ENCODE measurements at places on chromosomes 6 and 20.

- DNase-seq, result no peak
These were observed 165.1 kb downstream of the TINAG start for GRCh38 chr6:54473328-54473727.

GRCh38 chr20:38222231-38222922 lies 38.2 kb downstream of the KIAA1755 start:
- peak; percentile 79 for DNase-seq

- DNase-seq, result no peak
These were observed 18.5 kb upstream of the SLC16A10 start for GRCh38 chr6:111068866-111069234.

DNA sequence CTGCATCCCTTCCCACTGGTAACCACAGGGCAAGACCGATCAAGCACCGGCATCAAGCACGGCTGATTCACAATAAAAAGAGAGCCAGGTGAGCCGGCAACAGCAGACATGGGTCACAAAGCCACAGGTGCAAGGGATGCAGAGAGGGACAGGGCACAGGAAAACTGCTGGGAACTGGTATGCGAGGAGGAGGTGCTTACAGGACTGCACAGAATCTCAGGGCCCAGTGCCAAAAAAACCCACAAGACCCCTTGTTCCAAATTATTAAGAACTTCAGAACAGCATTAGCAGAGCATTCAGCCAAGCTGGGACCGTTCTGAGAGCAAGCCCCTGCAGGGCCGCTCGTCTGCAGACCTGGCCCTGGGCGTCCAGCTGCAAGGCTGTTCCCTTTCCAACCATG lies 35.4 kb downstream of the BFSP1 start:
- DNase-seq, result no peak

- DNase-seq, result no peak
These were observed 808.3 kb downstream of the TFAP2A start for GRCh38 chr6:9606435-9607134.

DNA sequence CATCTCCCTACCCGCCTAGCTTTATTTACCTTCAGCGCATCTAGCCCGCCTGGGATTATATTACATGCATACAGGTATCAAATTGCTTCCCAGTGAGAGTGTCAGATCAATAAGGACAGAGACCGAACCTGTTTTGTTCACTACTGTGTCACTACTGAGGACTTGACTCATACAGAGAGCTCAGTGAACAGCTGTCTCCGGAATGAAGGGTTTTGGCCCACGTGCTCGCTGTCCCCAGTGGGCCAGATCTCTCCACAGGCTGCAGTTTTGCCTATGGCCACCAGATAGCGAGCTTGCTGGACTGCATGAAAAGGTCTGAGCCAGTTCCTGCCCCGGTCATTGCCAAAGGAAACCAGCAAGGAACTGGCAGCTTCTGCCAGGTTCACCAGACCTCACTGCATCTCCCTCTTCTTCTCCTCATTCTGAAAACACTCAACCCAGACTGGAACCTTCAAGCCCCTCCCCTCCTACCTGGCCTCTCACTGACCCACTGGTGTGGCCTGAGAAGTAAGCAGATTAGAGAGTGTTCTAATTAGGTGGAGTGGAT lies 150.8 kb downstream of the ZMYND8 start:
- DNase-seq, result peak; percentile 81

- DNase-seq, result peak; percentile 64
These were observed 637 bp upstream of the HIVEP2 start for GRCh38 chr6:142945446-142946180.

DNA sequence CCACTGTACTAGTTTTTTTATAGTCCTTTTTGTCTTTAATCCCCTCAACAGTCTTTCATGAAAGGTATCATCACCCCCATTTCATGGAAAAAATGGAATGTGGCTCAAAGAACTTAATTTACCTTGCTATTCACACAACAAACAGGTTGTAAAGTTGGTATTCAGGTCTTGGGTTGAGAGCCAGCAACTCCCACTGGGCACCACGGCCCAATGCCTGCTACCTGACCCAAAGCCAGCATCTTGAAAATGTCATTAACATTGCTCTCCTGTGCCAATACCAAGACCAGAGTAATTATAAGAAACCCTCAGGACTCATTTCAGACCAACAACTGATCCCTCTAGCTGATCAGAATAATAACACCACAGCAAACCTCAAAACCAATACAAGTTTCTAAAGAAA lies 75.7 kb downstream of the METTL24 start:
- DNase-seq, result no peak

DNA sequence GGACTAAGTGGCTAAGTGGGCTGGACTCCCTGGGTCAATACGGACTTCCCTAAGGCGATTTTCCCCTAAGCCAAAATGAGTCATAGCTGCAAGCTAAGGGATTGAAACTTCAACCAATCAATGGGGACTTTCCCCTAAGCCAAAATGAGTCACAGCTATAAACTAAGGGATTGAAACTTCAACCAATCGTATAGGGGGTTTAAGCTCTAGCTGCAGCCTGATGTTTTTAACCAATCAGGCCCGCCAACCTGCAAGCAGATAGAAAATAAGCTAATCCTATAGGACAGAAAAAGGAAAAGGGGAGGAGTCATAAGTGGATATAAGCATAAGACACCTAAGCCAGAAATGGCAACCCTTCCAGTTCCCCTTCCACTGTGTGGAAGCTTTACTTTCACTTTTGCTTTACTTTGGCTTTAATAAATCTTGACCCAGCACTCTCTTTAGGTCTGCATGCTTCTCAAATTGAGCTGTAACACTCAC lies 655.0 kb upstream of the HS3ST5 start:
- no peak for DNase-seq

DNA sequence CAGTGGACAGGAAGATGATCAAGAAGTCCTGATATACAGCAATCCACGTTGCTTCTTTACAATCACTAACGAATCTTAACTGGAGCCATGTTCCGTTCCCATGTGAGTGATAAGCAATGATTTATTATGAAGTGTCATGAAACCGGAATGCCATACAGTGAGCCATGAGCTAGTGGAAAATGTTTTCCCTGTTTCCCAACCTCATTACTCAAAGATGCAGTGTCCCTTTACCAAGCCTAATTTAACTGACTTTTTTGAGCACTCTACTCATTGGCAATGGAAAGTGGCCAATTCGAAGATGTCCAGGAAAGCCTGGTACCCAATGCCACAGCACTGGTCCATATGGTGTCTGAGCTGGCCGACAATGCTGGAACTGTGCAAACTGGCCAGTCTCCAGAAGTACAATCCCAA lies 148.3 kb downstream of the ZNF217 start:
- DNase-seq, result no peak

- no peak for DNase-seq
These were observed 214.4 kb upstream of the PRND start for GRCh38 chr20:4507288-4507719.

GRCh38 chr6:74459260-74459659 lies 746.6 kb downstream of the COL12A1 start:
- no peak for DNase-seq

GRCh38 chr6:157550114-157550989 lies 169.4 kb downstream of the ZDHHC14 start:
- no peak for DNase-seq

GRCh38 chr6:116476002-116476678 lies 15.0 kb downstream of the CALHM6 start:
- DNase-seq, result no peak

GRCh38 chr20:4070323-4071177 lies 55.2 kb upstream of the RNF24 start:
- DNase-seq, result no peak

- no peak for DNase-seq
These were observed 189.9 kb downstream of the PRL start for GRCh38 chr6:22106961-22107360.

GRCh38 chr6:17894191-17894590 lies 93.2 kb downstream of the KIF13A start:
- DNase-seq, result no peak

GRCh38 chr6:150641398-150642139 lies 41.9 kb downstream of the PLEKHG1 start:
- no peak for DNase-seq

- no peak for DNase-seq
These were observed 28.1 kb downstream of the SNRNP48 start for GRCh38 chr6:7617801-7618764.

DNA sequence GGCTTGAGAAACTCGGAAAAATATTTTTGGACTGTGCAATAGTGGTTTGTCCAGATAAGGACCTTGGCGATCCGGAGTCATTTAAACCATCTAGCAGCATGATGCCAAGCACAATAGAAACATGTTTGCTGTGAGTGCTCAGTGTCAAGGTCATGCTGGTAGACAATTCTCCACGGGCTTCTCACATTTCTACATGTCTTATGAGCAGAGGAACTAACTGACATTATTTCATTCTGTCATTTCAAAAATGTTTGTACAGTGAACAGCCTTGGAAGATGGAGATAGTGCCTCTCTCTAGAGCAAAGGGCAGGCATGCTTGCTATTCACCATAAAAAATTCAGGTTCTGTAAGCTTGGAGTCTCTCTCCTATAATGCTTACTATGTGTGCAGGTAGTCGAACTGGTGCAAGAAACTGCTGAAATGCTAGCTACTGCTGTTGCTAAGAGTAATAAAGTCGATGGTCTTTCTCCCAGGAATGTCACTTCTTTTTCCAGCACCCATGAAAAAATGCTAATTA lies 25.4 kb upstream of the CCN2 start:
- DNase-seq, result no peak

GRCh38 chr6:139126255-139126654 lies 8.6 kb upstream of the HECA start:
- DNase-seq, result no peak

DNA sequence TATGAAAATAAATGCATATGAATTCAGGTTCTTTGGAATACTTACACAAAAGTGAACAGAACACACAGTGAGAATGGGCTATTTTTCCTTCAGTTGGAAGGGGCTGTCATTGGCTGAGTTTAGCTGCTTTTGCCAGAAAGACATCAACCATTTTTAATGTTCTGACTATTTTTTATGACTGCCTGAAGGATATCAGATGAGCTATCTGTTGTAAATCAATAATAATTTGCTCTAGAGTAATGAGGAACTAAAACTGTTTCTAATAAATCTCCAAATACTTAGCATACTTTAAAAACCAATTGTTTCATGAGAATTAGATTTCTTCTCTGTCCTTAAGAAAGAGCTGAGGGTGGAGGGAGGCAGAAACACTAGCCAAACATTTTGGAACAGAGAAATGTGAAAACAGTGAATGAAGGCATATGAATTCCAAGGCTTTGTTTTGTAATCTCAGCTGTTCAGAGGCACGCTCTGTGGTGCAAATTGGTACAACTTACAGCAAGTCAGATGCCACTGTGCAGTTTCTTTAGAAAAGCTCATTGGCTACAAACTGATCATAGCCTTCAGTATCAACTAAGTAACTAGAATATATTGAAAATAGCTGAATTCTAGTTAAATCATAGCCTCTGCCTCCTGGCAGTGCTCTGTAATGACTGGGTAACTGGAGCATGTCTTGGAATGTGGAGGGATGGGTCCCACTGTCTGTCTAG lies 228.9 kb upstream of the JAG1 start:
- DNase-seq, result no peak

DNA sequence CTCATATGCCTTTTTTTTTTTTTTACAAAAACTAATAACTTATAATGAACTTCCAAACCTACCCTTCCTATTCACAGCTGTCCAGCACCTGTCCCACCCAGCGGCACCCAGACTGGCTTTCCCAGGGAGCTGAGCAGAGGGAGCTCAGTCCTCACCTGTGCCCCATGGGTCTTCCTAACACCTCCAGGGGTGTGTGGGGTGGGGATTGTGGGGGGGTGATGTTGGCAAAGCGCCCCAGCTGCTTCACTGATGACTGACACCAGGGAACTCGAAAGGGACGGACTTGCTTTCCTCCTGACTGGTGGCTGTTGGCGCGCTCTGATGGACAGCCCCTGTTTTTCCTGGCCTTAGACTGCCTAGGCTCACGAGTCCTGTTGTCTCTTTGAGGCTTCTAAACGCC lies 14.2 kb upstream of the SYNJ2 start:
- DNase-seq, result no peak

- DNase-seq, result no peak
These were observed 75.2 kb upstream of the IYD start for GRCh38 chr6:150293423-150294173.

GRCh38 chr6:24919056-24919892 lies 16.5 kb downstream of the RIPOR2 start:
- DNase-seq, result no peak

GRCh38 chr6:126696921-126697693 lies 357.2 kb downstream of the CENPW start:
- DNase-seq, result peak; percentile 52

GRCh38 chr6:44731485-44732095 lies 344.1 kb downstream of the CDC5L start:
- DNase-seq, result no peak

- no peak for DNase-seq
These were observed 9.4 kb upstream of the OCSTAMP start for GRCh38 chr20:46559685-46560440.

GRCh38 chr6:112337209-112337638 lies 9.9 kb upstream of the RFPL4B start:
- DNase-seq, result peak; percentile 74

DNA sequence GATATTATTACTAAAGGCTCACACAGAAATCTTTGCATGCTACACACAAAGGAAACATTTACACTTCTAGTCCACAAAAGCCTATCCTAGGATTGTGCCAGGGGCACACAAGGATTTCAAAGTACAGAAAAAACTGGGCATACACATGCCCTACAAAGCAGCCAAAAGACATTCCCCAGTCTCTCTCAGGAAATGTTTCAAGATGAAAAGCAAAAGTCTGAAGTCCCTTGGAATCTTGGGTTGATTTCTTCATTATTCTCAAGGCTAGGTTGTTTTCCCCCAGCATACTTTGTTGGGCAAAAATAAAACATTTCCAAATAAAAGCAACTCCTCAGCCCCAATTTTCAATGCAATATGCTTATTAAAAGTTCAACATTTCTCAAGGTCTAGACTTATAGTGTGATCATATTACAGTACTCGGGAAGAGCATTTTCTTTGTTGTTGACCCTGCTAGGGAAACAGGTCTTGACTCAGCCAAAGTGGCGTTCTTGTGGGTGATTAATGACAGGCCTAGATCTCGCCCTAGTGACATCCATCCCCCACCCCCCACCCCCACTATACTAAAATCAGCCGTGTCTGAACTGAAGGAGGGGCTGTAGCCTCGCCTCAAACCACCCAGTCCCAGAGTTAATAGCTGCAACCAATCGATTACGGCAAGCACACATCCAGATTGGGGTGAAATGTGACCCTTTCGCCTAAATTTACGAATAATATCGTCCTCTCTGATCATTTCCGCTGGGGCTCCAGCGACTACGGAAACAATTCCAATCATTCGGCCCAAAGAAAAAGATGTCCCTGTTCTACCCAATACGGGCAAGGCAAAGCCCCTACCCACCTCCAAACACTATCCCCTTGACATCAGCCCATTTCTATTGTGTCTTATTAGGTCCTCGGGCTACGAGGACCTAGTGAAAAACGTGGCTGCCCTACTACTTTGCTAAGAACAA lies 1.4 kb downstream of the AKIRIN2 start:
- DNase-seq, result peak; percentile 63

- no peak for DNase-seq
These were observed 43.0 kb upstream of the BPIFA2 start for GRCh38 chr20:33124994-33125393.

- no peak for DNase-seq
These were observed 70.5 kb upstream of the DUSP22 start for GRCh38 chr6:221531-222349.

Measured in SK-N-DZ (cell line).